ENCODE measurements at places on chromosomes 2 and 18. TPM values are rescaled to one million over a fixed set of nuclear protein-coding genes. Genes with fewer than 3 reads are reported as not detected.

The DPP4 gene
- 4.3 TPM for total RNA-seq

The CABLES1 gene
- 22.5 TPM for total RNA-seq

The SLC35F6 gene
- total RNA-seq: 15.4 TPM

The YES1 gene
- total RNA-seq: 69.4 TPM

DNA sequence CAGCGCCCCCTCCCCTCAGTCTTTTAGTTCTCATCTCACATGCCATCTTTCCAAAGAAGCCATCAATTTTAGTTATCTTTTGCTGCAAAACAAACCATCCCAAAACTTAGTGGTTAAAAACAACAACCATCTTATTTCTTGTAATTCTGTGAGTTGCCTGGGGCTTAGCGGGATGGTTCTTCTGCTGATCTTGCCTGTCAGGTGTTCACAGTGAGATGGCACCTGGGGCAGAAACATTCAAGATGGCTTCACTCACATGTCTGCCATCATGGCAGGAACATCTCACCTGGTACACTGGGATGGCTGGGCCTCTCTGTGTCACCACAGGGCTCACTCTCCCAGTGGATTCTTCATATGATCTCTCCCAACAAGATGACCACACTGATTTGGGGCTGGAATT is 144.5 kb upstream of the MSH6 start:
- DNase-seq: no peak

DNA sequence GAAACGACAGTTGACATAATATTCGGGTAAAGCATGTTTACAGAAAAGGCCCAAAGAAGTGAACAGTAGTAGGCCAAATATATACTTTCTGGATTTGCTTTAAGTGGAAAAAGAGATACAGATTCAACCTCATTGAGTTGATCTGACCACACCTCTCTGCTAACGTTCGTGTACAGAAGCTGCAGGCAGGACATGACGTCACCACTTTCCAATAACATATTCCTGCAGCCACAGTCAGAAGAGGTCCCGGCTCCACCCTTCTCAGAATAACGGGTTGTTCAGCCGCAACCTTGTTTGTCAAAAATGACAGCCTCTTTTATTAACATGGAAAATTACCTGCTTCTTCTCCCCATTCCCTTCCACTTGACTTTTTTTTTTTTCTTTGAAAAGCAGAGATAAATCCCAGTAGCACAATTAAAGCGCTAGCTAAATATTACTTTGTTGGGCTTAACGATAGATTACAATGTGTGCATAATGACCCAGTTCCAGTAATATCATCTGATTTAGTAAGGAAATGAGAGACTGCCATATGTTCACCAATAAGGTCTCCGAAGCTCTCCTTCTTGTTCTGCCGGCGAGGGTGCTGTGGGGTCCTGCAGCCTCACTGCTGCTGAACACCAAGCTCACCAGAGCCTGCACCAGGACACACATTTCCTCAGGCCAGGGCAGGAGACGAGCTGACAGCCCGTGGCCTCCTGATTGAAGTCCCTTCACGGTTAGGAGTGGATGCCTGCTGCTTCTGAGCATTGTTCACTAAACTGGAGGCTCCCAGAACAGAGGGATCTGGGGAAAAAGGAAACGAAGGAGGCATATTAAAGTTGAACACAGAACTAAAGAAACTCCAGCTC is 451.0 kb upstream of the SALL3 start:
- DNase-seq: no peak

- no peak for DNase-seq
Observed at GRCh38 chr2:176283291-176284068, 14.2 kb downstream of the MTX2 start.

DNA sequence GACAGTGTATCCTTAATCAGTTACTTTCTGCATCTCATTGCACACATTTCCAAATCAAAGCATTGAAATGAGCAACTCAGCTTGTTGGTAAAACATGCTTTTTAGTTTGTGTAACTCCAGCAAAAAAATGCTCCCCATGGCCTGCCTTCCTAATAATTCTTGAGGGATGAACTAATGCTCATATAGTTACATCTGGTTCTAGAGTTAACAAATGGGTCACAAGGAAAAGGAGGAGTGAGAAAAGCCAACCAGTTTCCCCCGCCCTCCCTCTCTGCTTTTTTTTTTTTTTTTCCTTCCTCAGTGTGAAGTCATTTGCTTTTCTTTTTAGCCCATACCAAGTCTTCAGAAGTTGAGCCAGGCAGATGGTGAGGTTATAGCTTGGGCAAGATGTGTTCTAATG is 231.7 kb downstream of the MTX2 start:
- no peak for DNase-seq

- no peak for DNase-seq
Observed at GRCh38 chr2:102229141-102229769, 42.4 kb downstream of the IL1RL2 start.

DNA sequence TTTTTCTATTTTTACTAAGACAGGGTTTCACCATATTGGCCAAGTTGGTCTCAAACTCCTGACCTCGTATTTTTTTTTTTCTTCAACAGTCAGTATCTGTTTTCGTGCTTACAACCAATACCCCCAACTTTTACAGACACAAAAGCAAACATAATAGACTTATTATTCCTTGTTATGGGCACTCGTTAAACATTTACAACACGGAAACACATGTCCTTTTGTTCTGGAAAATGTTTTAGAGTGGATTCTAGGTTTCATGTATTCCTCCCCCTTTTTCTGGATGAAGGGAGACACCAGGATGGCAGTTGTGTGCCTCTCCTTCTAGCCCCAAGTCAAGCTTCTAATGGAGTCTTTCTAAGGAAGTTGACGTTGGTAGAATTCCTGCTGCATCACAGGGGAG is 88.8 kb downstream of the CD226 start:
- DNase-seq: no peak

GRCh38 chr2:186934420-186934819 is 85.5 kb upstream of the ZSWIM2 start:
- no peak for DNase-seq

DNA sequence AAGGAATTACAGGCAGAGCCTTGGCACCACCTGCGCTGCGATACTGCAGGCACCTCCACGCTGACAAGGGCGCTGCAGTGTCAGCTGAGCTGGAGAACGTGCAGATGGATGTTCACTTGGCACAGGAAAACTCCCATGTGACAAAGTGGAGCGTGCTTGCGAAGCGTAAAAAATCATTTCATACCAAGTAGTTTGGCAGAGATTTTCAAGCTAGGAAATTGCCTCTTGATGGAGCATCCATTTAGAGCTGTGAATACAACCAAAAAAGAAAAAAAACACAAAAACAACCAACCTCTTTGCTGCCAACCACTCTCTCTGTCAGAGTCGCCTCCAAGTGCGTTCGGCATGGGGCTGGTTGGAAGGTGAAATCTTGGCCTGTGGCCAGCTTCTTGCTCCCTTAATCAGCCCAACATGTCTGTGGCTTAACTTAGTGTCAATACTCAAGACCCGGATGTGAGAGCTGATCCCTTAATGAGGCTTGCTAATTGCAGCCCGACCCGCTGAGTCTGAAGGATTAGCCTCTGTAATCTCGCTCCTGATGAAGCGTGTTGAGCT is 38.1 kb downstream of the ACOXL start:
- no peak for DNase-seq

DNA sequence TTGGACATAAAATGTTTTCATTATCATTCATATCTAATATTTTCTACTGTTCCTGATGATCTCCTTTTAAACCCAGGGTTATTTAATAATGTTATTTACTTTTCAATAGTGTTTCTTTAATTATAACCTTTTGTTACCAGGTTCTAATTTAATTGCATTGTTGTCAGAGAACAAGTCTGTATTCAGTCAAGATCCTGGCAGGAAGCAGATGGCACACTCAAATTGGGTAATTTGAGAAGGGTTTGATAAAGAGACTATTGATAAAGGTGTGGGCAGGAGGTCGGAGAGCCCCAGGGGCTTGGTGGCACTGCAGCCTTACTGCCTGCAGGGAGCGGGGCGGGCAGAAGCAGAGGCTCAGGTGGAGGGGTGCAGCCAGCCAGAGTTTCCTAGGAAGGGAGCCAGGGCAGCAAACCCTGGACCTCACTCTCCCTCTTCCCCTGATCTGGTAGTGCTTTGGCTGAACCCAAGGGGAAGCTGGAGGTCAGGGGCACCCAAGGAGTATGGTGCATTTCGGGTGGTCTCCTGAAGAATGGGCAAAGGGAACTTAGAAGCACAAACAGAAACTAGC is 2.3 kb upstream of the KIF1A start:
- DNase-seq: peak; percentile 56

DNA sequence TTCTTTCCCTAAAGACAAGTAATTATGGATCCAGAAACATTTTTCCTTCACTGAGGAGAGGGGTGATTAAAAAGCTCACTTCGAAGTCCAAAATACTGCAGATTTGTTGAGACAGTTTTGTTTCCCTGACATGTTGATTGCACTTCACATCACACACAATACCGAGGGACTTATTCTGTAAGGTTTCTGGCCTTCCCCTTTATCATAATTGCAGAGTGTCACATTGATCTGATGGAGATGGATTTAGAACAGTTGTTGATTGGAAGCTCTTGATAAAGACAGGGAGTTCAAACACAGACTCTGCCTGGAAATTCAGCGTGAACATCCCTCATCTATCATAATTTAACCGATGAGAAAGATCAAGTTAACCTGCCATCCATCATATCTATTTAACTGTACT is 163.6 kb downstream of the PTPRM start:
- no peak for DNase-seq

DNA sequence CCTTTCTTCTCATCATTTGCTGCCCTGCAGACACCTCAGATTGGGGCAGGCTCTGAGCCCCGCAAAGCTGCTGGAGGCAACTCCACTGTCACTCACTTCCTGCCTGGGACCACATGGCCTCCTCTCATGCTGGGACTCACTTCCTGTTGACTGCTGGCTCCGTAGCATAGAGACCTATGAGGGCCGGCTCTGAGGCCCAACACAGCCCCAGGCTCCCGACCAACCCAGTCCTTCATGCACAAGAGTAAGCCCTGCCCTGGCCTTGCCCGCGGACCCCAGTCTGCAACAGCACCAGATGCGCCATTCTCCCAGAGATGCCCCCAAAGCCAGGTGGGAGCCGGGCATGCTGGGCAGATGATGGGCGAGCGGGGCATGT is 55.7 kb downstream of the DNMT3A start:
- peak; percentile 72 for DNase-seq

DNA sequence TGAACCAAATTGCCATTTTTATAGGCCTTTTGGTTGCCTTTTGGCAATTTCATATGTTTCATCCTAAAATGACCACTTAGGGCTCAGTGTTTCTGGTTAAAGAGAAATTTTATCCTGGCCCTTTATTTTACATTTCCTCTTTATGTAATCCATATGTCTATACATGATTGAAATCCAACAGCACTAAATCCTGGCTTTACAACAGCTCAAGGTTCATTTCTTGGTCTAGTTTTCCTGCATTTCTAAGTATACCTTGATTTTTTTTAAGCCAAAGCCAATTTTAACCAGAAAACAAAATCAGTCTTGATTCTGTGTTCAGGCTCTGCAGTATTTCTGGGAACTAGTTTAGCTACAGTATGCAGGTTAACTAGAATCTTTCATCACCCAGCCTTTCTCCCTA is 11.7 kb downstream of the FZD5 start:
- no peak for DNase-seq

GRCh38 chr2:215906458-215906857 is 106.9 kb downstream of the MREG start:
- DNase-seq: no peak

DNA sequence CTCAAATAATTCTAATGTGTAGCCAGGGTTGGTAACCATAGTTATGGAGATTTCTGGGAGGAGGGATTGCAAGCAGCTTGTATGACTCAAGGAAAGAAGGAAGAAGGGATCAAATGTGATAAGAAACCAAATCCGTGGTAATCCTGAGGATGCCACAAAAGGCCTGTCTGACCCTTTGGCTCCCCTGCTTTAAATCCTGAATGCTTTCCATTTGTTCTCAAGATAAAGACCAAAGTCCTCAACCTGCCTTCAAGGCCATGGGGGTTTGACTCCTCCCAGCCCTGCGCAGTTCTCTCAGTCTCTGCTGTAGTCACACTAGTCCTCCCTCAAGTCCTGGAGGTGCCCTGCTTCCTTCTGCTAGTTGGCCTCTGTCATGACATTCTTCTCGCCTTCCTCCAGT is 74.0 kb downstream of the SUMO1 start:
- DNase-seq: no peak

DNA sequence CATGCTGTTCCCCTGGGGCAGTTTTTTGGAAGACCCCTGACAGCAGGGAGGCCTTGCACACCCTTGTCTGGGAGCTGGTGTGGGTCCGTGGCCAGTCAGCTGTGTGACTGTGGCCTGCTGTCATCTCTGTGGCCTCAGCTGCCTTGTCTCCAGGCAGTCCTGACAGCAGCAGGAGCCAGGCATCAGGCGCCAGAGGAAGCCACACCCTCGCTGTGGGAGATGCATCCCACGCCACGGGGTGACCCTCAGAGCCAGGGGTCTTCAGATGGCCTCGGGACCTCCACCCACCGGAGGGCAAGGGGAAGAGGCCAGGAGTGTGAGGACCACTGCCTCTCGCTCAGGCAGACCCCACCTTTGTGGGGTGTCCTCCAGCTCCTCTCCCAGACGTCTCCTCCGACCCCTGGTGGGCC is 5.0 kb downstream of the BOK start:
- no peak for DNase-seq

- DNase-seq: no peak
Observed at GRCh38 chr18:76177160-76177559, 317.9 kb downstream of the ZNF516 start.

GRCh38 chr2:233811087-233811486 is 33.0 kb downstream of the MROH2A start:
- DNase-seq: no peak

DNA sequence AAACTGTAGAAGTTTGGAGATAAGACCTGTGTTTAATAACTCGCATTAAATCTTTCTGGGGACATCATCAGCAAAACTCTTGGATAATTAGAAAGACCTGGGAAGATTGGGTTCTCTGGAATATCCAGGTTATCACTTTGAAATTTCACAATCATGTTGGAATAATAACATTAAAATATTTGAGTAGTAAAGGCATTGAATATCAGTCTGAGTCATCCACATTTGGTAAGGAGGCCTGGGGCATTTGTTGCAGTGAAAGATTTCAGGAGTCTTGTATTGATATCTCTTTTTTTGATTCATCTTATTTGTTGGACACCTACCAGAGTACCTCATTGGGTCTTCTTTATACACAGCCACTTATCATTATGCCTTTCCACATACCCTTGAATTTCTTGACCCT is 95.9 kb downstream of the EPB41L5 start:
- no peak for DNase-seq

- DNase-seq: no peak
Observed at GRCh38 chr18:21904856-21905255, 164.3 kb downstream of the MIB1 start.

DNA sequence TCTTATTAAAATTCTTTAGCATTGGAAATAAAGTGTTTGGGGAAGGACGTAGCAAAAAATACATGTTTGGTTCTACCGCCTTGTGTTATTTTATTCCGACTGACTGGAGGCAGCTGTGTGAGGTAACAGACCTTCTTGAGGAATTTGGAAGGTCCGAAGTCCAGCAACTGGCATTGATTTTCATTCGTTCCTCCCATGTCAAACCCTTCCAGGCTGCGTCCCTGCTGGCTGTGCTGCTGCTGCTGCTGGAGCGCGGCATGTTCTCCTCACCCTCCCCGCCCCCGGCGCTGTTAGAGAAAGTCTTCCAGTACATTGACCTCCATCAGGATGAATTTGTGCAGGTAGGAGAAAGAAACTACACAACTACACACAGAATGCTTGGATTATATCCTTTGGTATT is 21.8 kb downstream of the CNDP1 start:
- no peak for DNase-seq

GRCh38 chr18:3717376-3718025 is 267.5 kb downstream of the TGIF1 start:
- no peak for DNase-seq

Measured in H7 (cell line).